Nucleus accumbens (tissue), 56 donors: ENCODE measurements at places on chromosomes 7 and 10.

- no peak for DNase-seq
Measured at GRCh38 chr7:47420122-47420780, 161.7 kb downstream of the TNS3 start.

DNA sequence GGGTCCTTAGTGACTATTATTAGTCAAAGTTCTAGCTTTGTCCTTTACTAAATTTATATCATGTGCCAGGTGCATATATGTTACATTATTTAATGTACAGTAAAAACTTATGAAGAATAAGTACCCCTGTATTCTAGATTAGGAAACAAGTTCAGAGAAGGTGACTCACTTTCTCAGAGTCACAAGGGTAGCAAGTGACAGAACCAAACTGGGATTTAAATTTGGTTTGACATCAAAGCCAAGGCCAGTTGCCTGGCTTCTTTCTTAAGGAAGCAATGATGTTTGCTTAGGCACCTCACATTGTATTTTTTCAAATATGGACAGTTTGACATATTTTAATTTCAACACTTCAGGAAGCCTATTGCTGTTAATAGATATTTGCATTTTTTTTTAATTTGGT is 2.5 kb downstream of the LSM8 start:
- no peak for DNase-seq

DNA sequence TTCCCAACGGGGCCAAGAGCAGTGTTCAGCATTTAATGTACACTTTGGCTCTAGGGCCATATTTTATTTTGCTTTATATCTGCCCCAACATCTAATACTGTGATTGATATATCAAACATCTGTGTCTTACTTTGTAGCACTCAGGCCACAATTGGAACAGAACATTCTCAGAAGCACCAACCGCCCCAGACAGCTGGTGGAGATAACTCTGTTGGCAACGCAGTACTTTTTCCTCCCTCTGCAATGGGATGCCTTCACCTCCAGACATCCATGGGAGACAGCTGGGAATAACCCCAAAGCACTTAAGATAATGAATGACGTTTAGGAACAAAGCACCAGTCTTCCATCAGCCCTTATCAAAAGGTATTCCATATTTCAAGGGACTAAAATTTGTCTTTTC is 57.4 kb downstream of the PIP4K2A start:
- DNase-seq = no peak

GRCh38 chr7:120370954-120371353 is 98.0 kb downstream of the KCND2 start:
- no peak for DNase-seq
